Left ventricle myocardium inferior (tissue), 1 donor: ENCODE measurements at places on chromosomes 12 and 14. TPM values are rescaled to one million over a fixed set of nuclear protein-coding genes. Genes with fewer than 3 reads are reported as not detected.

The HCAR1 gene
- not detected for total RNA-seq

The ACOT4 gene
- 0.77 TPM for total RNA-seq

The ZBTB39 gene
- total RNA-seq = 2.7 TPM

The PTHLH gene
- 3.7 TPM for total RNA-seq

The NYNRIN gene
- 8.0 TPM for total RNA-seq

The NEUROD4 gene
- total RNA-seq = not detected

DNA sequence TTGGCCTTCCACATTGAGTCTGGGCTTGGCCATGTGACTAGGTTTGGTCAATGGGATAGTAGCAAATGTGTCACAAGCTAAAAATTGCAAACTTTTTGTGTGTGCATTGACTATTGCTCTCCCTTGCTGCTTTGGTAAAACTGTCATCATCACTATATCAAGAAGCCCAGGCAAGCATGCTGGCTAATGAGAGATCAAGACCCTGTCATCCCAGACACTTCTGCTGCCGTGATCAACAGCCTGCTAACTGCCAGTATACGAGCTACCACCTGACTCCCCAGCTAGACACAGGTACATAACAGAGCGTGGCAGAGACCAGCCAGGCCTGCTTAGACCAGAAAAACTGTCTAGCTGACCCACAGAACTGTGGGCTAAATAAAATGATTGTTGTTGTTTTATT is 456.7 kb upstream of the DCN start:
- H3K36me3 ChIP-seq = no peaks in the 10 kb centered on the region
- DNase-seq = no peak
- no peaks in the 10 kb centered on the region for H3K27me3 ChIP-seq

DNA sequence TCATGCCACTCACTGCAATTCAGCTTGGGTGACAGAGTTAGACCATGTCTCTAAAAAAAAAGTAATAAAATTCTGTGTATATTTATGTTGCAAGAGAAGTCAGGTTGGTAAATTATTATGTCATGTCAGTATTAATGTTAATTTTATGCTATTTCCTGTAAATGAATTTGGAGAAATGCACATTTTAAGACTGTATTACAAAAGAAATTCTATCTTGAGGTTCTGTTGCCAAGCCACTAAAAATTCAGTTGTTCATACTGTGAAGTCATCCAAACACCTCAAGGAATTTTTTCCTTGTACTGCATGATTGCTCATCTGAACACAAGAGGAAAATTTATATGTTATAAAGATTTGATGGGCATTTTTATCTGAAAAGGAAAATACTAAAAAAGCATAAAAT is 23.3 kb upstream of the HMGA2 start:
- no peak overlapping the region for H3K27ac ChIP-seq
- H3K4me1 ChIP-seq = no peaks in the 10 kb centered on the region
- H3K27me3 ChIP-seq = peaks cover 43% of the 10 kb centered on the region
- no peak for DNase-seq
- no peaks in the 10 kb centered on the region for H3K36me3 ChIP-seq
- no peak overlapping the region for H3K4me3 ChIP-seq

DNA sequence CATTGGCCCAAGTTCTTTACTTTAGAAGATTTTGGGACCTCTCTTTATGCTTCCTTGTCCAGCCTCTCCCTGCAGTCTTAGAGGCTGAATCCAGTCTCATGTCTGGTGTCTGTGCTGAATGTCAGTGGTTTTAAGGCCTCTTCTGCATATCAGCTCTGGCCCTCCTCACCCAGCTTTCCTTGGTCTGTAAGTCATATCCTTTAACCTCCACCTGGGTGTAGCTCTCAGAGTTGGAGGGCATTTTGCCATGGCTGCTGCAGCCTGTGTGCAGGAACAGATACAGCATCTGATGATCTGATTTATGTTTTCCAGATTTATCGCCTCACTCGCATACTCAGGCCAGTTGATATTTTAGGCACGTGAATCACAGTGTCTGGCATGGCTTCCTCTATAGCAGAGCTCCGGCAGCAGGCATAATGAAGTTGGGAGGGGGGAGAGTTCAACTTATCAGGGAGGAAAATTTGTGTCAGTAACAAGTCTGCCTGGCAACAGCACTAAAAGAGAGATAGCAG is 335.0 kb downstream of the PCNX1 start:
- no peak for DNase-seq
- no peak overlapping the region for H3K27ac ChIP-seq
- H3K4me1 ChIP-seq = peaks cover 27% of the 10 kb centered on the region
- no peaks in the 10 kb centered on the region for H3K36me3 ChIP-seq
- no peaks in the 10 kb centered on the region for H3K27me3 ChIP-seq
- no peak overlapping the region for H3K4me3 ChIP-seq

- H3K4me1 ChIP-seq = peaks cover 8% of the 10 kb centered on the region
- peak overlapping the region; percentile 55 for H3K4me3 ChIP-seq
- H3K27me3 ChIP-seq = peaks cover 89% of the 10 kb centered on the region
- no peaks in the 10 kb centered on the region for H3K36me3 ChIP-seq
- no peak for DNase-seq
- no peak overlapping the region for H3K27ac ChIP-seq
These were observed 77.4 kb upstream of the ANO4 start for GRCh38 chr12:100716945-100717732.

- no peaks in the 10 kb centered on the region for H3K36me3 ChIP-seq
- H3K4me1 ChIP-seq = peaks cover 5% of the 10 kb centered on the region
- H3K27ac ChIP-seq = no peak overlapping the region
- H3K4me3 ChIP-seq = no peak overlapping the region
- no peaks in the 10 kb centered on the region for H3K27me3 ChIP-seq
- no peak for DNase-seq
These were observed 152.9 kb upstream of the E2F7 start for GRCh38 chr12:77218278-77218677.

- H3K4me1 ChIP-seq = no peaks in the 10 kb centered on the region
- no peaks in the 10 kb centered on the region for H3K36me3 ChIP-seq
- H3K4me3 ChIP-seq = no peak overlapping the region
- DNase-seq = peak; percentile 17
- H3K27me3 ChIP-seq = no peaks in the 10 kb centered on the region
These were observed 59.3 kb upstream of the CCDC91 start for GRCh38 chr12:28130625-28131598.

DNA sequence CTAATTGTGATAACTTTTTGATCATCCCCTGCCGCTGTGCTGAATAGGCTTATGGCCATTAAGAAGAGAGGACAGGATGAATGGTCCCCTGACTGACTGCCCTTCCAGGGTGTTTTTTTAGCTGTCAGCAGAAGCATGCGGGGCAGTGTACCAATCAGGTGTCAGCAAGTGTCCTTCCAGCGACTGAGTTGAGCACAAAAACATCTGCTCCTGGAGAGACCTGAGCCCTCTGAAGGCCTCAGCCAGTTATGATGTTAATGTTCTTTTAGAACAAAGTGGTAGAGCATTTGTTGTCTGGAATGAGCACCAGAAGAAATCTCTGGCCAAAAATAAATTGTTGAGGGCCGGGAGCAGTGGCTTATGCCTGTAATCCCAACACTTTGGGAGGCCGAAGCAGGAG is 37.5 kb downstream of the P2RX7 start:
- no peaks in the 10 kb centered on the region for H3K27me3 ChIP-seq
- no peaks in the 10 kb centered on the region for H3K4me1 ChIP-seq
- DNase-seq = no peak
- no peak overlapping the region for H3K27ac ChIP-seq
- no peak overlapping the region for H3K4me3 ChIP-seq
- H3K36me3 ChIP-seq = peaks cover 3% of the 10 kb centered on the region

GRCh38 chr14:95547626-95548327 is 12.9 kb downstream of the GLRX5 start:
- H3K4me3 ChIP-seq = no peak overlapping the region
- no peak overlapping the region for H3K27ac ChIP-seq
- no peak for DNase-seq
- H3K4me1 ChIP-seq = peaks cover 53% of the 10 kb centered on the region

DNA sequence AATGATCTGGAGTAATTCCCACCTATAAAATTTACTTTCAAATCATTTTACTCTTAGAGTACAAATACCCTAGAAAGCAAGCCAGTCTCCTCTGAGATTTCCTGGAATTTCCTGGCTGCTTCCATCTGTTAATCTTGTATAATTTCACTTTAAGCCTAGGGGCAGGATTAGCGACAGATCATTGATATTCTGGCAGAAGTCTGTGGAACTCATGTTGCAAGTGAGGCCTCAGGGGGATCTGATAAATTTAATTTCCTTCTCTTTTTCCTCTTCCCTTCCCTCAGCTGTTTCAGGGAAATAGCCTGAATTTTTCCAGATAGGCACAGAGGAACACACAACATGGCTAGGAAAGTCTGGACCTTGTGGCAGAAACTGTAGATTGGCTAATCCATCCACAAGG is 5.9 kb upstream of the KRT6A start:
- H3K36me3 ChIP-seq = no peaks in the 10 kb centered on the region
- DNase-seq = no peak
- H3K27ac ChIP-seq = no peak overlapping the region
- no peak overlapping the region for H3K4me3 ChIP-seq
- peaks cover 19% of the 10 kb centered on the region for H3K27me3 ChIP-seq

GRCh38 chr14:93137864-93138263 is 22.1 kb upstream of the ITPK1 start:
- no peak overlapping the region for H3K27ac ChIP-seq
- no peaks in the 10 kb centered on the region for H3K36me3 ChIP-seq
- no peaks in the 10 kb centered on the region for H3K27me3 ChIP-seq

GRCh38 chr14:23602181-23603095 is 23.8 kb upstream of the JPH4 start:
- no peaks in the 10 kb centered on the region for H3K36me3 ChIP-seq
- H3K4me3 ChIP-seq = no peak overlapping the region
- H3K4me1 ChIP-seq = peaks cover 18% of the 10 kb centered on the region
- no peak overlapping the region for H3K27ac ChIP-seq
- H3K27me3 ChIP-seq = peaks cover 9% of the 10 kb centered on the region

- DNase-seq = peak; percentile 75
- H3K4me3 ChIP-seq = peak overlapping the region; percentile 26
- H3K27ac ChIP-seq = no peak overlapping the region
- H3K4me1 ChIP-seq = peaks cover 9% of the 10 kb centered on the region
These were observed 68.2 kb upstream of the SLC24A4 start for GRCh38 chr14:92254786-92255185.

GRCh38 chr12:30643366-30643765 is 52.3 kb downstream of the IPO8 start:
- H3K36me3 ChIP-seq = peaks cover 22% of the 10 kb centered on the region
- H3K27me3 ChIP-seq = no peaks in the 10 kb centered on the region
- DNase-seq = no peak
- H3K4me3 ChIP-seq = no peak overlapping the region

DNA sequence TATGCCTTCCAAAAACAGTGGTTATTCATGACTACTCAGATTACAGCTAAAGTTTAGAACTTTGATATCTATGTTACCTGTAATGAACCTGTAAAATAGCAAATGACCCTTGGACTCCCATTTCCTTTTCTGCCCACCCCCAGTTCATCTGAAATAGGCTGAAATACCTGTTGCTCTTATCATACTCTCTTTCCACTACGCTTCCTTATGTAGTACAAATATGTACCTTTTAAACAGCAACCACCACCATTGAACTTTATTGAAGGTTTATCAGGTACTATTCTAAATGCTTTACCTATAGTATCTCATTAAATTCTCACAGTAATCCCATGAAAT is 239.7 kb downstream of the SSPN start:
- H3K27ac ChIP-seq = no peak overlapping the region
- no peaks in the 10 kb centered on the region for H3K27me3 ChIP-seq
- H3K4me1 ChIP-seq = no peaks in the 10 kb centered on the region
- H3K4me3 ChIP-seq = no peak overlapping the region
- H3K36me3 ChIP-seq = peaks cover under 1% of the 10 kb centered on the region

- H3K4me1 ChIP-seq = peaks cover 7% of the 10 kb centered on the region
- no peak overlapping the region for H3K27ac ChIP-seq
- no peaks in the 10 kb centered on the region for H3K36me3 ChIP-seq
- no peaks in the 10 kb centered on the region for H3K27me3 ChIP-seq
These were observed 231.8 kb upstream of the AMIGO2 start for GRCh38 chr12:47311568-47311967.

DNA sequence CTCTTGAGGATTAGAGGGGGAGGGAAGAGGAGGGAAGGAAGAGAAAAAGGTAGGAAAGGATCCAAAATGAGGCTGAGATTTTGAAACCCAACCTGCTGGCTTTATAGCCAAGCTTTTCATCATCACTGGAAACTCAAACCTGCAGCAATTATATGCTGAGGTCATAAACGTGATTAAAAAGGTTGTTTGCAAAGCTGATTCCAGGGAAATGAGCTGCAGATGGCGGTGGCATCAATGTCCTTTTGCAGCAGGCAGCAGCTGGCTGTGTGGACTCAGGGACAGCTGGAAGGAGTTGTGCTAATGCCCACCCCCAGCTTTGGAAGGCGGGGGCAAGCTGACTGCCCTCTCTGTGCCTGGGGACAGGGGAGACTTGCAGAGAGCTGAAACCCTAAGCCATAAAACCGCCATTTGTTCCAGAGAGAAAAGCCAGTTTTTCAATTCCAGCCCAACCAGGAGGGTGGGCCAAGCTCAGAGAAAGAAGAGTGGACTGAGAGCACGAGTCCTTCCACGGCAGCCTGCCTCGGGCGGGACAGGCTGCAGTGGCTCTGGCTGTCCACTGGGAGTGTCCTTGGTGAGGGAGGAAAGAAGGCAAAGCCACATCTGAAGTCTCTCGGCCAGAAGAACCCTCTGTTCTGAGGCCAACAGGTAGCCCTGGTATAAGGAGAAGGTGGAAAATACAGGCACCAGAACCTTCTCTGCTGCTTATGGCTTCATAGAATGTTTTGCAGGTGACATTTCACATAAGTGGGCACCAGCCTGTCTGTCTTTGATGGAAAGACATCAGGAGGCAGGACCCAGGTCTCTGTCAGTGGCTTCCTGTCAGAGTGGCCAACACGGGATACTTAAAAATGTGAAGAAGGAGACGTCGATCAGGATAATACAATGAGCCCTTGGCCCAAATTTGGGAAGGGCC is 90.7 kb downstream of the SINHCAF start:
- H3K4me3 ChIP-seq = no peak overlapping the region
- no peaks in the 10 kb centered on the region for H3K36me3 ChIP-seq
- H3K4me1 ChIP-seq = peaks cover 7% of the 10 kb centered on the region
- no peak overlapping the region for H3K27ac ChIP-seq
- DNase-seq = no peak

DNA sequence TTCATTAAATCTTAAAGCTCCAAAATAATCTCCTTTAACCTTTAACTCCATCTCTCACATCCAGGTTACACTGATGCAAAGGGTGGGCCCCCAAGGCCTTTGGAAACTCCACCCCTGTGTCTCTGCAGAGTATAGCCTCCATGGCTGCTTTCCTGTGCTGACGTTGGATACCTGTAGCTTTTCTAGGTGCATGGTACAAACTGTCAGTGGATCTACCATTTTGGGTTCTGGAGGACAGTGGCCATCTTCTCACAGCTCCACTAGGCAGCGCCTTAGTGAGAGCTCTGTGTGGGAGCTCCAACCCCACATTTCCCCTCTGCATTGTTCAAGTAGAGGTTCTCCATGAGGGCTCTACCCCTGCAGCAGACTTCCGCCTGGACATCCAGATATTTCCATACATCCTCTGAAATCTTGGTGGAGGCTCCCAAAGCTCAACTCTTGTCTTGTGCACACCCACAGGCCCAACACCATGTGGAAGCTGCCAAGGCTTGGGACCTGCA is 162.2 kb downstream of the RASSF9 start:
- DNase-seq = no peak
- H3K36me3 ChIP-seq = no peaks in the 10 kb centered on the region
- no peak overlapping the region for H3K4me3 ChIP-seq
- H3K27ac ChIP-seq = no peak overlapping the region
- no peaks in the 10 kb centered on the region for H3K4me1 ChIP-seq
- H3K27me3 ChIP-seq = no peaks in the 10 kb centered on the region
